Femur (tissue), 1 donor: ENCODE measurements at places on chromosomes 1 and 21.

- peak; percentile 25 for DNase-seq
These were observed 16.7 kb downstream of the AMPD2 start for GRCh38 chr1:109636201-109636952.

DNA sequence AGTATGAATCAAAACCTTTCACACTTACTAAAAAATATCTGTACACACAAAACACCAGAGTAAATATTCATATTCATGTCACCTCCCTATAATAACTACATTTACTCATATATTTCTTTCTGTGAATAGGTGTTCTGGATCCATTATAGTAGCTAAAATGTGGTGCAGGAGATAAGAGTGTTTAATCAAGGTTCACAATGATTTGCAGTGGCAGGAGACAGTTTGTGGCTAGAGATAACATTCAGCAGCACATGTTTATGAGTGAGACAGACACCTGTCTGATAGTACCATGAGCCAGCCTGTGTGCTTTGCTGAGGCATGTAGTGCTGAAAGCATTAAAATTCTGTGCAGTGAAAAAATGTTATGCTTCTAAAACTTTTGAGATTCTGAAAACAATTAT, 410.3 kb downstream of the SRGAP2C start:
- DNase-seq, result no peak

- no peak for DNase-seq
These were observed 41.5 kb downstream of the ZYG11B start for GRCh38 chr1:52767596-52768280.

GRCh38 chr1:192131914-192132313, 26.3 kb upstream of the RGS18 start:
- DNase-seq, result no peak

GRCh38 chr1:248155927-248156326, 11.0 kb downstream of the OR2M5 start:
- DNase-seq, result no peak

GRCh38 chr1:175192111-175192629, 406 bp downstream of the KIAA0040 start:
- peak; percentile 64 for DNase-seq

GRCh38 chr1:51859333-51859732, 19.2 kb downstream of the NRDC start:
- no peak for DNase-seq

- DNase-seq, result no peak
These were observed 176.6 kb upstream of the DPT start for GRCh38 chr1:168905633-168906032.

DNA sequence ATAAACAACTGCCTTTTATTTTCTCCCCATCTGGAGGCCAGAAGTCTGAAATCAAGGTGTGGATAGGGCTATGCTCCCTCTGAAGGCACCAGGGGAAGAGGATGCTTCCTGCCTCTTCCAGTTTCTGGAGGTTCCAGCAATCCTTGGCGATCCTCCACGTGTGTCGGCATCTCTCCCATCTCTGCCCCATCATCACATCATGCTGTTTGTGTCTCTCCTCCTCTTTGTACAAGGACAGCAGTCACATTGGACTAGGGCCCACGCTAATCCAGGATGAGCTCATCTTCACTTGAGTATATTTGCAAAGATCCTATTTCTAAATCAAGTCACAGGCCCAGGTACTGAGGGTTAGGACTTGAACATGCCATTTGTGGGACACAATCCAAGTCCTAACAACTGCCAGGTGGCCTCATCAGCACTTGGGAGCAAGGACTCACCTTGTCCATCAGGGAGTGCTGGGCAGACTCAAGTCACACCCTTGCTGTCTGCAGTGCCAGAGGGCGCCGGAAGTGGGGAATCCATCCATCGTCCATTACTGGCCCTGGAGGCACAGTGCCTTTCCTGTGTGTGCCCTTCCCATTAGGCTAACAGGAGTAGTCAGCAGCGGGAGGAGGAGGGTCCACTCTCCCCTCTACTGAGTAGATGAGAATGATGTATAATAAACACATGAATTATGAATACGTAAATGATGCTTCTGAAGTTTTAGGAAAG, 185.4 kb upstream of the AJAP1 start:
- no peak for DNase-seq

- DNase-seq, result peak; percentile 79
These were observed 2.0 kb downstream of the EFHD2 start for GRCh38 chr1:15411593-15412137.

GRCh38 chr1:237999426-238000052, 108.8 kb upstream of the ZP4 start:
- DNase-seq, result no peak

GRCh38 chr1:183096894-183097293, 73.7 kb downstream of the LAMC1 start:
- DNase-seq, result peak; percentile 53

GRCh38 chr1:186535388-186536133, 74.6 kb upstream of the PDC start:
- DNase-seq, result no peak

GRCh38 chr1:77336729-77337128, 54.9 kb downstream of the AK5 start:
- DNase-seq, result no peak

GRCh38 chr1:42618866-42619265, 39.4 kb upstream of the PPIH start:
- no peak for DNase-seq

GRCh38 chr1:68188644-68189340, 43.5 kb downstream of the WLS start:
- DNase-seq, result no peak

GRCh38 chr1:223802602-223803001, 43.1 kb downstream of the TP53BP2 start:
- DNase-seq, result no peak

DNA sequence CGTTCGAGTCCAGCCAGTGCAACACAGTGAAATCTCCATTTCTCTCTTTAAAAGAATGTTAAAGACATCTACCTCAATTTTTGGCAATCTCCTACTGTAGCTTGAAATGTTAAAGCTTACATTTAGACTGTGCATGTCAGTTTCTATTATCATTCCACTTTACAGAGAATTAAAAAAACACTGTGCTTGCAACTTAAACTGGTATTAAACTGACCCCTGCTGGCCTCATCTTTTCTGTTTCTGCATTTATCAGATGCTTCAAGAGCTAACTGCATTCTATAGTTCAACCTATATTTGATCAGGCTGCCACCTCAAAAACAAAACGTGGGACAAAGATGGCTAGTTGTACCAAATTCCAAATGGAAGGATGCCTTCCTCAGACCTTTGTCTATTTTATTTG, 226.5 kb downstream of the SMYD3 start:
- DNase-seq, result no peak

DNA sequence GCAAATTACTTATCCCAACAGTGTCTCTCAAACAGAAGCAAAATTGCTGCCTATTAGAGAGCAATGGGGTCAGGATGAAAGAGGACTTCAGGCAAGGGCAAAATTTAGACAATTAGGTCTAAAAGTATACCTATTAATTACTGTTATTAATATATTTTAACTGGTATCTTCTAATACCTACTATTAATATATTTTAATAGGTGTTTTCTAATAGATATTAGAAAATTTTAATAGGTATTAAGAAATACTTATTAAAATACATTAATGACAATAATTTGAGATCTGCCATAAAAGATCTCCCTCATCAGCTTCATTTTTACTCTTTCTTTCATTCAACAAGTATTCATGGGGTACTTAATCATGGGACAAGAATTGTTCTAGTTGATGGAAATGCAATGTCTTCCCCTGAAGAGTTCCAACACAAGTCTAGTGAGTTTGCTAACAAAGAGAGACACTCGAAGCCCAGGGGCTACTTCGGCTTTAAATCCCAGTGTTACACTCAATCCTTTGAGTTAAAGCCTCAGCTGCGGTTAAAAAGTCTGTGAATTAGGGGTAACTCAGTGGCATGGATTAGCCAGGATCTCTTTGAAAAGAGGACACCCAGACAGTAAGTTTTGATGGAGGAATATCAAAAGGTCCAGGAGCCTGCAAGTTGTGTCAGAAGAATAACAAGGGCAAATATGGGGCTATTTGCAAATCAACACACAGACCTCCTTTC, 44.1 kb downstream of the STYXL2 start:
- no peak for DNase-seq

- no peak for DNase-seq
These were observed 11.6 kb downstream of the SLC6A17 start for GRCh38 chr1:110161849-110162248.

- no peak for DNase-seq
These were observed 295.8 kb upstream of the DUSP10 start for GRCh38 chr1:222037720-222038119.

DNA sequence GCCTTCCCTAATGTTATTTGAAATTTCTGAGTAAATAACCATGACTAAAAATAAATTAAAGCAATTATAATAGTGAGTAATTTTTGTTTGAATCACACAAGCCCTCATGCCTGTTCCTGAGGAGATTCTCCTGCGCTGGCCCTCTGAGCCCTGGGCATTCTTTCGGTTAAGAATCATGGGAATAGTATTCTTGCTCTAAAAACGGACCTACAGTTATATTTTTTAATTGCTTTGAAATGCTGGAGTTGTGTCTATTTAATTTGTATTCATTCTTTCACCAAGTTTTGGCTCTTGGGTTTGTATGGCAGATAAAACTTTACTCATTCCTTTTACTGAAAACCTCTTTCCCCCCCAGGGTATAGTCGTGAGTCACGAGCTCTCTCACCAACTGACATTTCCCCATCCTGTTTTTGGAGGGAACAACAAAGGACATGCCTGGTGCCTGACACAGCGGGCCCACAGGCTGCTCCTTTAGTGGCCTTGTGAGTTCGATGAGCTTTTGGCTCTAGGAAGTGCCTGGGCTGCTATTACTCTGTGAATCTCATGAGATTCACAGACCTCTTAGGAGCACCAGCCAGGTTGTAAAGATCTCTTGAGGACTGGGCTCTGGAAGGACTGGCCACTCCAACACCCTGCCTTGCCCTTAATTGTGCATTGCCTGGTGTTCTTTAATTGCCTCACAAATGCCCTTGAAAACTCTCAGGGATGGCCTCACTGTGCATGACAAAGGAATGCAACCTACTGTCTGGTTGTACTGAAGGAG, 58.6 kb downstream of the DDR2 start:
- DNase-seq, result no peak

DNA sequence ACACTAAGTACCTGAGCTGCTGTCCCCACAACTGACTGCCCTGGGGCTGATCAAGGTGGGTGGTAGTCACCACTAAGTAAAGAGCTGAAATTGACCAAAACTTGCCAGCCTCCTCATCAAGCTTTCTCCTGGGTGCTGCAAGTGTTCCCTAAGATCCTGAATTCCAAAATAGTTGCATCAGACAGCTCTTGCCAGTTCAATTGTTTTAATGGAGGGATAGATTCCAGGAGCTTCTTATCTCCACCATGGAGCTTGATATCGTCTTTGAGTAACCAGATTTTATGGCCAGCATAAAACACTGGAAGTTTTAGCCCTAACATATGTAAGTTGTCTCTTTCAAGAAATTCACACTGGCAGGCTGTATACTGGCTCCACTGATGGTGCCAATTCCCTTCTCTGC, 90.3 kb downstream of the NID1 start:
- no peak for DNase-seq

DNA sequence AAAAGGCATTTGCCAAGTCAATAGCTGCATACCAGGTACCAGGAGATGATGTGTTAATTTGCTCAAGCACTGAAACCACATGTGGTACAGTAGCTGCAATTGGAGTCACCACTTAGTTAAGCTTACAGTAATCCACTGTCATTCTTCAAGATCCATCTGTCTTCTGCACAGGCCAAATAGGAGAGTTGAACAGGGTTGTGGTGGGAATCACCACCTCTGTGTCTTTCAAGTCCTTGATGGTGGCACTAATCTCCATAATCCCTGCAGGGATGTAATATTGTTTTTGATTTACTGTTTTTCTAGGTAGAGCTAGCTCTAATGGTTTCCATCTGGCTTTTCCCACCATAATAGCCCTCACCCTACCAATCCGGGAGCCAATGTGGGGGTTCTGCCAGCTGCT, 91.9 kb downstream of the FCRL5 start:
- no peak for DNase-seq

GRCh38 chr1:60103186-60103585, 29.6 kb upstream of the C1orf87 start:
- DNase-seq, result no peak
